Stimulated activated CD8-positive, alpha-beta memory T cell treated with anti-CD3 and anti-CD28 coated beads, Interleukin-15, amount 100 ng/mL, for 1 hour (primary cell): ENCODE measurements at places on chromosomes 1 and 21.

DNA sequence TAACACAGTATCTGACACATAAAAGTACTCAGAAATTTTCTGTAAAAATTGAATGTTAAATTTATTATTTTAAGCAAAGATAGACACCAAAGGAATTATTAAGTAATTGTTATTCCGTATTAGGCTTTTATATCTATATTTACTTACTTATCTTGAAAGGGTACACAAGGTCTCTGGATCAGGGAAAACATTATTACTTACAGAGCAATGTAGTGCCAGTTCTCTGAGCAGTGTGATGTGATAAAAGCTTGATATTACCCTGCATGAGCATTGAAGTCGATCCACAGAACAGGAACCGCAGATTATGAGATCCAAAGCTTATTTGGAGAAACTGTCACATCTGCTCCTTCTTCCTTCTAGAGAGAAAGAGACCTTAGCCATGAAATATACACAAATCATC lies 637.9 kb upstream of the RGS18 start:
- DNase-seq, result no peak

DNA sequence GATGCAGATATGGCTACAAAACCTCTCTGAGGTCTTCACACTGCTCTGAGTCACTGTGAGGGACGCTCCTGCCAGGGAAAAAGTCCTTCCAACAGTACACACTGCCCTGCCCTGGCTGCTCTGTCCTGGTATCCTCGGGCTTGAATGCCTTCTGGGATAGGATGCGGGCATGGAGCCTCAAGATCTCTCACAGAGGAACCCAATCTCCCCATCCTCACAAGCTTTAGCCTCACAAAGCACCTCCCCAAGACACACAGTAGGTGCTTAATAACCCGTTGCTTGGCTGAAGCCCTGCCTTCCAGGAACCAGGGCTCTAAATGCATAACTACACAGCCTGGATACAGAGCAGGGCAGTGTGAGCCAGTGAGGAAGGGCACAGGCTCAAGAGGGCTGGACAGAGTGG lies 9.2 kb downstream of the RAP1GAP start:
- DNase-seq, result no peak

DNA sequence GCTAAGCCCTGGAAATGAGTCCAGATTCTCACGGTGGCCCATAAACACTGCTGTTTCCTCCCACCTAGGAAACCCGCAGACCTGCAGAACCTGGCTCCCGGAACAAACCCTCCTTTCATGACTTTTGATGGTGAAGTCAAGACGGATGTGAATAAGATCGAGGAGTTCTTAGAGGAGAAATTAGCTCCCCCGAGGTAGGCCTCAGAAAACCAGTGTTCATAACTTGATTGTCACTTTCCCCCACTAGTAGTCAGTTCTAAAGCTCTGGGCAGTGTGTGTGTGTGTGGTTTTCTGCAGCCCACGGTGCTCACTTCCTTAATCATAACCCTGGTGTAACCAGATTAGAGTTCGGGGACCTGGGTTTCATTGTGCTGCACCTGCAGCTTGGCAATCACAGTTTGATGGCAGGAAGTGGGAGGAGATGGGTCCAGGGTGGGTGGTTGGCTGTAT lies 39.1 kb downstream of the CLIC6 start:
- DNase-seq, result no peak

- no peak for DNase-seq
These were observed 28.0 kb downstream of the TBX15 start for GRCh38 chr1:118960026-118960561.

- no peak for DNase-seq
These were observed 112.7 kb downstream of the CLIC6 start for GRCh38 chr21:34781526-34781925.

DNA sequence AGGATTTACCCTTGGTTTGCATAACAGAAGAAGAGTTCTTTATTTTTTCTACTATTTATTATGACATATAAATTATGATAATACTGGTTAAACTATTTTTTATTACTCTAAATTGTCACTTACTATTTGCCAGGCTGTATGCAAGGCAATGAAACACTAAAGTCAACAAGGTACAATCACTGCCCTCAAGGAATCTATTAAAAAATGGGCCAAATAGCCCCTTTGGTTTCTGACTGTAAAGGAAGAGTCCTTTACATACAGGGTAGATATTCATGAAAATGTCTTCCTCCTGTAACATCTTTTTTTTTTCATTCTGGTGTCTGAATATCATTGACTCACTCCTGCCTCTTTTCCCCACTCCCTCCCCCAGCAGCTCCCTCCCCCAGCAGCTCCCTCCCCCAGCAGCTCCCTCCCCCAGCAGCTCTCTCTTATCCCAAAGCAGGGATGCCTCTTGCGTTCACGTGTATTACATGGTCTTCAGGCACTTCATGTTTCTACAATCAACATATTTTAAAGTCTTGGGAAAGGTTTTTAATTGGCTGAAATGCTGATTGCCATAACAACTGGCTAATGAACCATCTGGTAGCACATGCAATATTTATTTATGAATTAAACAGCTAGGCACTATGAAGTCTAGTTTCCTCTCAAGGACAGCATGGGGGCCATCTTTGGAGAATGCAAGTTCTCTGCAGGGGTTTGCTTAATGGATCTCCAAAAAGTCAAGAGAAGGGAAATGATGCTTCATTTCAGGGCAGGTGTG lies 400.4 kb upstream of the PLXNA2 start:
- DNase-seq, result no peak

- no peak for DNase-seq
These were observed 5.2 kb downstream of the NCF2 start for GRCh38 chr1:183585038-183585437.

- no peak for DNase-seq
These were observed 522 bp downstream of the RC3H1 start for GRCh38 chr1:174021591-174022079.

DNA sequence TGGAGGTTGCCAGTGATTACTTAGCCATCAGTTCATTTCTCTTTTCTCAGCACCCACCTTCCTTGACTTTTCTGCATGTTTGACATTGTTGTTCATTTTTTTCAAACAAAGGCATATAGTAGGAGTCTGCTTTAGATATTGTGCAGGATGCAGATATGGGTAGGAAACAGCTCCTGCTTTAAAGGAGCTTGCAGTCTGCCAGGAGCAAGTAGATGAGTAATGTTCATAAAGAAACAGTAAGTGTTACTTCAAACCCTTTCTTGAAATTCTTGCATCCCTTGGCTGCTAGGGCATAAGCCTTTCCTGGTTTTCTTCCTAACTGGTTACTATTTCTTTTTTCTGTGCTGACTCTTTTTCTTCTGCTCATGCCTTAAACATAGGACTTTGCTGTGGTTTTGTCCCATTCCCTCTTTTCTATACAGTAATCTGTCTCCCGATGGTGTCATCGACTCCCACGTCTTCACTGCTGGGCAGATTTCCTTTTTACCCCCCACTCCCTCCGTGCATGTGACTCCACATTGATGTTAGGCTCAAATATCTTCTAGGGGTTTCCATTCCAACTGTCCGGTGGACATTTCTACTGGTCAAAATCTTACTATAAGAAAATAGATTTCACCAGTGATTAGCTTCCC lies 20.4 kb downstream of the PTGFRN start:
- no peak for DNase-seq

DNA sequence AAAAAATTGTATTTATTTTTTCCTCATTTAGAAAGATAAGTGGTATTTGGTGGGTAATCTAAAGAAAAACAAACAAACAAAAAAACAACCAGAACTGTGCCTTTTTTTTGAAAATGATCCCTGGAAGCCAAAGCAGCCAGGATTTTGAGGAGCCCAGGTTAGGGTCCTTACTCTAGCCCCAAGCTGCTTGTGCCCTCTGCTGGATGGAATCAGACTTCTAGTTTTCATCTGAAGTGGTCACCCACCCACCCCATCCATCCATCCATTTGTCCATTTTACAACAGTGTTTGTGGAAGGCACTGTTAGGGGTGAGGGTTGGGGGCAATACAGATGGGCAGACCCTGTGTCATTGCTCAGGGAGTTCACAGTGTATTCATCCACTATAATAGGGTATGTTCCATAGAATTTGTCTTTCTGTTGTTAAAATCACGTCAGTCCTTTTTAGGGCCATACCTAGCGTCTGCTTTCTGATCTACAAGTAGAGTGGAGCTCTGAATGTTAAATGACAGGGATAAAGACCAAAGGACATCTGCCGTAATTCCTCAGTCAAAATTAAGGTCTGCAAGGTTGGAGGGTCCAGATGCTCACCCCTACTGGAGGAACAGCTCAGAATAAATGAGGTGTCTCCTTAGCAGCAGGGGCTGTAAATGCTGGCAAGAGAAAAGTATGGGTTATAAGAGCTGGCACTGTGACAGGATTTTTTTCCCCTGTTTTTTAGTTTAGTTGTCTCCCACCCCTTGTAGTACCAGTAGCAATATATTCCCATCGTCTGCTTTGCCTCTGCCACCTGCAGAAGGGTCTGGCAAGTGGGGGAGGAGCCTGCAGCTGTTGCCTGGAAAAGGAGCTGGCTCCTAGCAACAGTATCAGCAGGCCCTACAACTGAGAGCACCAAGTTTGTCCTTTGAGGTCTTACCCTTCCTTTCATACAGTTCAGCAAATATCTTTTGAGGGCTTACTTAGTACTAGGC lies 3.2 kb downstream of the LRRC42 start:
- DNase-seq, result no peak

- DNase-seq, result no peak
These were observed 8.6 kb downstream of the CDC14A start for GRCh38 chr1:100360790-100361510.

GRCh38 chr1:39727221-39727931 lies 11.3 kb upstream of the PPIE start:
- DNase-seq, result no peak

- no peak for DNase-seq
These were observed 243.8 kb upstream of the RAB4A start for GRCh38 chr1:229027158-229027557.

- DNase-seq, result no peak
These were observed 83.4 kb downstream of the VPS26C start for GRCh38 chr21:37183749-37184148.

DNA sequence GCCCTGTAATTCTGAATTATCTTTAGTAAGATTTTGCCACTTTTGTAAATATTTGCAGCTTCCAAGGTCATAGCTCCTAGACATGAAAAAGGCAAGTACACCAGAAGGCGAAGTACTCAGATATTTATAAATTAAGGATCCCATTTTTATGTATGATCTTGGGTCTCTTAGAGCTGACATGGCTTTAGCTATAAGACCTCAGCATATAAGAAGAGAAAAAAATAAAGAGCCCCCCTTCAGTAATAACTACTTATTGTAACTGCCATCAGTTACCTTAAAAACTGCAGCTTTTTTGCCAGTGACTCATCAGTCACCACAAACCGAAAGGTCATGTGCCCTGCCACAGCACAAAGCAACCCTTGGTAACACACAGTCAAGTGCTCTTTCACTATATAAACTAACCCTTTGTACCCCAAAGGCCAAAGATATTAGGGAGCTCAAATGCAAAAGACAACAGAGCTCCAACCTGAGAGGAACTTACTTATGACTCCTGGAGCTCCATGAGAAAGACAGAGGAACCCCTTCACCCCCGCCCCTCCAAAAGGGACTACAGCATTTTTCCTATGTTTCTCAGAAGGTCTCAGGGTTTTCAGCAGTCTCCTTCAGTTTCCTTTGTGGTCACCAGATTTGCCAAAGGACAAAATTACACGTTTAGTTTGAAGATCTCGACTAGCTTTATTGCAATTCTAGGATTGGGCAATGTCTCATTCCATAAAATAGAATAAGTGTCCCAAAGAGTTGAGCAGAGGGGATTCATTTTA lies 219.8 kb upstream of the DUSP10 start:
- peak; percentile 19 for DNase-seq

GRCh38 chr1:220880726-220881506 lies 1.7 kb downstream of the HLX start:
- no peak for DNase-seq

DNA sequence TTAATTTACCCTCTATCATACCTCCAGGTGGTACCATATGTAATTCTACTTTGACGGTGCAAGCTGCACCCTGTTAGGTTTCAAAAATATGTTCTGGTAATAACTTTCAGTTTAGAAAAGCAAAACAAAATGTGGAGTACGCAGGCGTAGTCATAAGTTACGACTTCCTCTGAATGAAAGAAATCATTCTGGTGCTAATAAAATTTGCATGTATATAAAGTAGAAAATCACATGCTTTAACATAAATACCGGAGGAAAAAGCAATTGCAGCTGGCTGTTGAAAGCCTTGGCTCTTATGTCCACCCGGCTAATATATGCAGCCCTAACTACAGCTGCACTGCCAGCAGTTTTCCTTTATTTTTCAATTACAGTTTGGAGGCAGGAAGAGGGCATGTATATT lies 65.2 kb upstream of the TMPRSS15 start:
- no peak for DNase-seq

DNA sequence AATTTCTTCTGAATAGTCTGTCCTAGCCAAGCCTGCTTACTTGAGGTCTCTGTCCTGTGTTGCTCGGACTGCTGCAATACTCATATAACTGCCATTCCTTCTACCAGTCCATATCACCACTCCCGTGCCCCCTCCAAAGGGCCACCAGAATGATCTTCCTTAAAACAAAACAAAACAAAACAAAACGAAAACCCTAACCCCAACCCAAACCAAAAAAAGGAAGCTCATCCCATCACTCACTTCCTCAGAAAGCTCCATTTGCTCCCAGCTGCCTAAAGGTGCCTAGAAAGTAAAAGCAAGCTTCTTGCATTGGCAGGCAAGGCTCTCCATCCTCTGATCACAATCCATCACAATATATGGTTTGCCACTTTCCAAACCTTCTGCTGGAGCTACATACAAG lies 20.3 kb downstream of the USP24 start:
- DNase-seq, result no peak

- DNase-seq, result no peak
These were observed 85.5 kb downstream of the CLIC4 start for GRCh38 chr1:24830680-24831272.

- no peak for DNase-seq
These were observed 1.2 kb downstream of the HDGF start for GRCh38 chr1:156750191-156750672.

DNA sequence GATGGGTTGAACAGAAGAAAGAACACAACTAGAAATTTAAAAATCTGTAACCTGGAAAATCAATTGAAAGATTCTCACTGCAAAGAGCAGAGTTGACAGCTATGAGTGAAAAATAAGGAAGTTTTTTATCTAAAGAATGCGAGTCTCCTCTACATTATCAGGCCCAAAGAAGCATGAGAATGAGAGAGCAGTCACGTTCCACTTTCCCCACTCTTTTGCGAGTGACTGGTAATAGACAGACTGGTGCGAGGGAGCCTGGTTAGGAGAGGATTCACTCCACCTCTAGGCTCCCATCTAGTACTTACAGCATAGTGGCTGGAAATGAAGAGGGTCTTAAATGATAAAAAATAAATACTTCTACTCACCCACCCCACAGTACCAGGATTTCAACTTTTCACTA lies 52.0 kb downstream of the PRDX6 start:
- no peak for DNase-seq

- DNase-seq, result no peak
These were observed 273.3 kb downstream of the OLFM3 start for GRCh38 chr1:101723415-101723814.

DNA sequence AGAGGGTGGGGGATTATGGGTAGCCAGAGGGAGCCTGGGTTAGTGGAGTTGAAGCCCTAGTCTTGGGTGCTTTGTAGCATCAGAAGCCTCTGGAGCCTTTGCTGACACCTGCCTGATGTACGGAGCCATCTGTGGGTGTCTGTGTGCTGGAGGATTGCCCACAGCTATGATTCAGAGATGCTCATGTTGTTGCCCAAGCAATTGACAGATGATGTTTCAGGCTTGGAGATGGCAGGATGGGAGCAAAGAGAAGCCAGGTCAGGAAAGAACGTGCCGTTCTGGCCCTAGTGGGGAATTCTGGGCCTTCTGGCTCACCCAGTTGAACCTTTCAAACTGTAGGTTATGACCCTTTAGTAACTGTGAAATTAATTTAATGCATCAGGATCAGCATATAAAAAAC lies 27.6 kb downstream of the COQ8A start:
- no peak for DNase-seq

- no peak for DNase-seq
These were observed 21.8 kb downstream of the COL6A2 start for GRCh38 chr21:46119637-46120271.
